Thyroid gland (tissue), 4 donors: ENCODE measurements at places on chromosomes 1 and 21. TPM values are rescaled to one million over a fixed set of nuclear protein-coding genes. Genes with fewer than 3 reads are reported as not detected.

Gene ACTL8
- not detected for total RNA-seq

Gene FMO4
- 5.7 TPM for total RNA-seq

Gene TRPM2
- 0.78 TPM for total RNA-seq

Gene ZNF695
- total RNA-seq: not detected

Gene RNU1-1
- total RNA-seq: under 0.01 TPM

Gene PLXNA2
- total RNA-seq: 22.2 TPM

Gene EXO5
- 14.2 TPM for total RNA-seq

Gene CFAP107
- not detected for total RNA-seq

Gene MYBPHL
- total RNA-seq: not detected

Gene GIPC2
- 1.5 TPM for total RNA-seq

Gene LRRC42
- 32.4 TPM for total RNA-seq

Gene KRTAP13-2
- total RNA-seq: not detected

Gene SSBP3
- total RNA-seq: 19.3 TPM

Gene LRRC8C
- 11.0 TPM for total RNA-seq

Gene PLPPR5
- total RNA-seq: not detected

Gene ADGRL4
- 19.1 TPM for total RNA-seq

Gene LRRIQ3
- total RNA-seq: 1.3 TPM

Gene PIK3R3
- 16.0 TPM for total RNA-seq

Gene TNFRSF1B
- 5.7 TPM for total RNA-seq

Gene PARS2
- 4.8 TPM for total RNA-seq

Gene ACBD3
- total RNA-seq: 74.2 TPM

Gene AHCYL1
- total RNA-seq: 90.3 TPM

Gene LMX1A
- total RNA-seq: 0.29 TPM

Gene SPATA21
- not detected for total RNA-seq

Gene SRP9
- 228 TPM for total RNA-seq

Gene HMGCS2
- total RNA-seq: 6.4 TPM

Gene FAM151A
- total RNA-seq: not detected

Gene SGIP1
- 22.8 TPM for total RNA-seq

Gene VWA5B1
- 0.45 TPM for total RNA-seq

Gene AMY2B
- total RNA-seq: 71.2 TPM

Gene ASCL5
- total RNA-seq: not detected

Gene HORMAD1
- 0.93 TPM for total RNA-seq

Gene CLEC20A
- not detected for total RNA-seq

Gene NUDT4B
- 9.0 TPM for total RNA-seq

Gene AMY1B
- 3.9 TPM for total RNA-seq

Gene CD1D
- 1.9 TPM for total RNA-seq

Gene RRP15
- 25.0 TPM for total RNA-seq

Gene BOLA1
- 33.6 TPM for total RNA-seq
